ENCODE measurements at places on chromosomes 1 and 21.

DNA sequence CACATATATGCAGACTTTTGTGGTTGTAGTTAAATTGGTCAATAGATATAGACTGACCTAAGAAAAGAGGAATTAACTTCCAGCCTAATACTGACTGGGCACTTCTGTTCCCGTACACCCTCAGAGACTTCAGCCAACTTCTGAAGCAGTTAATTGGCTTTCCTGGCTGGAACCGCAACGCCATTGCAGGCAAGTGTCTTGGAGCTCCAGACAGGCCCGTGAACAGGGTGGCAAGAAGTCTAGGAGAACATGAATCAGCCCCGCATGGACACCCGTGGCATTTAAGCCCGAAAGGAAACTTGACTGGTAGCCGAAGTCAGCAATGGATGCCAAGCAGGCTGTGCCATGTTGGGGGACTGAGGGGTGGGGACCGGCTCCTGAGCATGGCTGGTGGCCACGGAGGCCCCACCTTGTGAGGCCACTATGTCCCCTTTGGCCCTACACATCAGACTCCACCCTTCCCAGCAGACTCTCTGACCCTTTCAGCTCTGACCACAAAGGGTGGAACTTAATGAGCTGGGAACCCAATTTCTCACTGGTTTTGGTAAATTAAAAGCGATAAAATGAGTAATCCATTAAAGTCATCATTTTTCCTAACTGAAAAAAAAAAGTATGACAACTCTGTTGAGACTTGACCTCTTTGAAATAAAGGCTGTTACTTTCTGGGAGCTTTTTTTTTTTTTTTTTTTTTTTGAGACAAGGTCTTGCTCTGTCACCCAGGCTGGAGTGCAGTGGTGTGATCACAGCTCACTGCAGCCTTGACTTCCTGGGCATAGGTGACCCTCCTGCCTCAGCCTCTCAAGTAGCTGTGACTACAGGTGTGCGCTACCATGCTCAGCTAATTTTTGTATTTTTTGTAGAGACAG lies 54.1 kb downstream of the RUNX1 start:
- DNase-seq: no peak

- DNase-seq: peak; percentile 5
Observed at GRCh38 chr1:212514056-212514614, 81.4 kb downstream of the NENF start.

- no peak for DNase-seq
Observed at GRCh38 chr1:83706354-83706938, 292.5 kb downstream of the TTLL7 start.

DNA sequence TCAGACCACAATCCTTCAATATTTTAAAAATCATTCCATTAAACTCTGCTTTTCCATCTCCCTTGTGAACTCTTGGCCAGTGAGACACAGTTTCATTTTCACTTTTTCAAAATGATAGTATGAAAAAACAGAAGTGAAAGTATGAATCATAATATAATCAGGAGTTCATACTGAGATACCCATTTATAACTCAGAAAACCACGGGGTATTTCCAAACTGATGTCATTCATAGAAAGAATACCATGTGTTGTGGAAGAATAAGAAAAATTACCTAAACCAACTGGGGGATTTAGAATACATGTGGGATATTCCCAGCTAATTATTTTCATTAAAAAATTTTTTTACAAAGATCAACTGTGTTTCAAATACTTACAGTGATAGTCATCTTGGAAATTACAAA lies 149.9 kb downstream of the MRPL39 start:
- no peak for DNase-seq

DNA sequence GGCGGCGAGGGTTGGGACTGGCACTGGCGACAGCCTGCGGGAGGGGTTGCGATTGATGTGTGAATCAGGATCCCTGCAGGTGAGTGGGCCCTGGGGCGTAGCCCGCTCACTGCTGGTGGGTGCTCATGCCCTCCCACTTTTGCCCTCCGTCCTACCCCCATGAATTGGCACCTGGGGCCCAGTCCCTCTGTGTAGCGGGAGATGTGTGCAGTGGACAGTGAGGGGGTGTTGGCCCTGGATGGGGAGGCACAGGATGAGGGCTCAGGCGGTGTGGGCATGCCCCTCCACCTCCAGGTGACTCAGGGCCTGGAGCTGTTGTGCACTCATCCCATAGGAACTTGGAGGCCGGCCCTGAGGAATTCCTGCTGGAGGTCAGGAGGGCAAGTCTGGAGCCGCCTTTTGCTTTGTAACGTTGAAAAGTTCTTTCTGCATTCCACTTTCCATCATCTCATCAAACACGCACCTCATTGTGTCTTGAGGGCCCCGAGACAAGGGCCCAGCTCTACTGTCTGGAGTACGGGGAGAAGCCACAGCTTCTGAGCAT lies 3.0 kb downstream of the PEAR1 start:
- no peak for DNase-seq

DNA sequence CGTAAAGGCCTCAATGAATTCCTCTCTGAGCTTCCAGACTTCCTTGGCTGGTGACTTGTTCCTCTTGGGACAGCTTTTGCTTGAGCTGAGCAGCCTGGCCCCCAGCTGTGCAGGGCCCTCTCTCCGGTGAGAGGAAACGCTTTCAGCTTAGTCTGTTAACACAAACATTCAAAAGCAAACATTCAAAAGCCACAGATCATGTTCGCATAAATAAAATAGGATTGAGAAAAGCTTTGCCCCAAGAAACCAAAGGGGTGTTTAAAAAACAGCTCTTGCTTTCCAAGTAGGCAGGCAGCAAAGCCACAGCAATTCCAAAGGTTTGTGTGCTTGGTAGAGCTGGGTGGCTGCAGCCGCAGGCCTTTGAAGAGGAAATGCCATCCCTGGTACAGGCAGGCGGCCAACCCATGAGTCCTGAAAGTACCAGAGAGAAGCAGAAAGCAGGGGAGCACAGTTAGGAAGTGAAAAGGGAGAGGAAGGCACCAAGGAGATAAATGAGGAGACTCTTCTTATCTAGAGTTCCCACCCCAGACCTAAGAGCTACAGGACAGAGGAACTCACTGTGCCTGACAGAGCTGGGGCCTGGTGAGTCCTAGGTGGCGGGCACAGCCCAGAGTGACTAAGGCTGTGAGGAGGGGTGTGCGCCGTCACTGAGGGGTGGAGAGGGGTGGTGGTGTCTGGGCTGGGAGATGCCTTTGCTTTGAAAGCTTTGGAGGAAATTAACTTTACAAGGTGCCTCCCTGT lies 48.4 kb downstream of the CCN1 start:
- DNase-seq: no peak

DNA sequence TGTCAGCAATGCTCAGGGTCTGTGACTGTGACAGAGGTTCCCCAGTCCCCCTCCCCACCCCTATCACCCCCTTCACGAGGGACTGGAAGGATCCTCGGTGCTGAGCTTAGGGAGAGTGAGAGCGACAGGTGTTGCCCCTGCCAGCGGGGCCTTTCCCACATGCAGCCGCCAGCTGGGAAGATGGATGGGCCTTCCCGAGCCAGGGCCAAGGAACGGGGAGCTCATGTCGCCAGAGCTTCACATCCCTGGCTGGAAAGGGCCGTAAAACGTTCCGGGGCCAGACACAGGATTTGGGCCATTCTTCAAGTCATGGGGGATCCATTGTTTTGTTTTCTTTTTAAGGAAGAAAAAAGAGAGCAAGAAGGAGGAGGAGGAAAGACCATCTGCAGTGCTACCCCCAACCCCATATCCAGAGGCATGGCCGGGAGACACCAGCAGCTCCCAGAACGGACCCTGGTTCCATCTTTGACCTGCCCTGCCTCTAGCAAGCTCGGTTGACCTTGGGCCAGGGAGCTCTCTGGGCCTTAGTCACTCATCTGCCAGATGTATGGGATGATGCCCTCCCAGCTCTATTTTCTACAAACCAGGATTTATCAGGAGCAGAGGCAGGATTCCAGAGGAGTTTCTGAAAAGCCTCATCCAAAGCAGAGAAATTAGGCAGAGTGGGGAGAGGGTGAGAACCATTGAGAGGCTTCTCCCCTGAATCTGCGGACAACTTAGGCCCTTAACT lies 54.1 kb downstream of the TAS1R2 start:
- no peak for DNase-seq

DNA sequence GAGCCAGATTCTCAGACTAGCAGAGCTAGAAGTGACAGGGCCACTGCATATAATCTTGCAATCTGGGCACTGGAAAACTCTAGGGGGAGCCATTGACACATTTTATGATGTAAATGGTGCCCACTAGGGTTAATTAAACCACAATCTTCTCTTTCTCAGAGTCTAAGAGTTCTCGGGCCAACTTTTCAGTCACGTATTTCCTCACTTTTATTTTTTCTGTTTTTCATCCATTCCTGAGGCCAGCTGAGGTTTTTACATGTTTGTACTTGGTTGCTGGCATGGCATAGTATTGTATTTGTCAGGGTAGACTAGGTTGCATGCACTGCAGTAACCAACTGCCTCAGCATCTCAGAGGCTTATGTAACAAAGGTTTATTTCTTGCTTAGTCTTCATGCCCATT lies 138.2 kb downstream of the ZNF326 start:
- no peak for DNase-seq

DNA sequence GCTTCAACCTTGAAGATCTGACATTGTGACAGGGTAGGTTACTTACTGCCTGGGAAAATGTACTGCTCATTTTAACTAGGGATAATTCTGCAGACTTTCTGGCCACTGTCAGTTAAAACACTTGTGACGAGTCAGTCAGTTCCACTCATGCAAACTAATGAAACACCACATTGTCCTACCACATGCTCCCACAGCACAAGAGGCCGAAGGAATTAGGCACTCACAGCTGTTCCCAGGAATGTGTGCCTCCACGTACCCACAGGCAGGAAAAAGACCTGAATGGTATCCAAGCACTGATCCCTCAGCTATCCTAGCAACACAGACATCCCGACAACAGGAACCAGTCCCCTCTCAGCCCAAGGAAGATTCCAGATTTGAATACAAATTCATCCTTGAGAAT lies 12.3 kb downstream of the BCAR3 start:
- DNase-seq: no peak

- DNase-seq: no peak
Observed at GRCh38 chr21:36194024-36194423, 37.4 kb downstream of the DOP1B start.

DNA sequence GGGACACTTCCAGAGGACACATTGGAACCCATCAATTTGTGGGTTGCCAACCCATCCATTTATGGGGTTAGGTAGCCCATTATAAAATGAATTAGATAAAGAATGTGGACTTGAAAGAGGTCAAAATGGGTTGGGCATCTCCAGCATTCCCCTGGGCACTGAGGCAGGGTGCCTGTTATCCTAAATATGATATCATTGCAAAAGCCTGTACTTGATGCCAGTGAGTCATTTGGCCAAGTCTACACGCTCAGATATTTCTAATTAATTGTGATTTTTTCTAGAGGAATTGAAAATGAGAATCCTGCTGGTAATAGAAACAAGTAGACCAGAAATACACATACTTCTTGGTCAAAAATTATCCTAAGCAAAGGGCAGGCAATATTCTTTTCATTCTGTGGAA lies 21.9 kb upstream of the NBL1 start:
- no peak for DNase-seq

- DNase-seq: no peak
Observed at GRCh38 chr1:71586030-71586429, 505.2 kb upstream of the ZRANB2 start.

DNA sequence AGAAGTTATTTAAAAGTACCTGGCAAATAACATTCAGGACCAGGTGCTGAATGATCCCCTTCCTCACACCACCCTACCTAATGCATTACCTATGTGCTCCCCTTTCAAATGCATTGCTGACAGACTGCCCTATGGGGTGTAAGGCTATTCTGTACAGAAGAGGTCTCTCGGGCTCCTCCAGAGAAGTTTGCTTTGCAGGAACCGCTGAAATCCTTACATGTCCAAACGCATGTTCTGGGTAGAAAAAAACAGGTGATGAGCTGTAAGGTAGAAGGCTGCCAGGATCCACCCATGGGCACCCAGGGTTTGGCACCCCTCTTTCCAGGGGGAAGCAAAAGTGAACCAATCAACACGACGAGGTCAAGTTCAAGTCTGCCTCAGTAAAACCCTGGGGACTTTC lies 58.3 kb upstream of the TARBP1 start:
- DNase-seq: no peak

- DNase-seq: no peak
Observed at GRCh38 chr21:42237577-42237976, 18.6 kb downstream of the ABCG1 start.

GRCh38 chr1:5388622-5389021 lies 603.6 kb downstream of the NPHP4 start:
- no peak for DNase-seq

GRCh38 chr1:100631015-100631551 lies 88.5 kb upstream of the VCAM1 start:
- no peak for DNase-seq

DNA sequence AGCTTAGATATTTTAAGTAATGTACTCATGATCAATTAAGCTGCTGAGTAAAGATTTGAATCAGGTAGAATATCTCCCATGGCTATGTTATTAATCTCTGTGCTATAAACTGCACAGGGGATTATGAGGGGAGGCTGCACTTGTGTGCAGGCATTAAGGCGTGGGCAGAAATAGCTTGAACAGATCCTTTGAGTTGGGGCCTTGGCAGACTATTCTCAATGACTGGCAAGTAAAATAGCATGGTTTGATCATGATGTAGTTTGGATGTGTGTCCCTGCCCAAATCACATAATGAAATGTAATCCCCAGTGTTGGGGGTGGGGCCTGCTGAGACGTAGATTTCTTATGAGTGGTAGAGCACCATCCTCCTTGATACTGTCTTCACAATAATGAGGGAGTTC lies 220.3 kb downstream of the PLPP3 start:
- no peak for DNase-seq

DNA sequence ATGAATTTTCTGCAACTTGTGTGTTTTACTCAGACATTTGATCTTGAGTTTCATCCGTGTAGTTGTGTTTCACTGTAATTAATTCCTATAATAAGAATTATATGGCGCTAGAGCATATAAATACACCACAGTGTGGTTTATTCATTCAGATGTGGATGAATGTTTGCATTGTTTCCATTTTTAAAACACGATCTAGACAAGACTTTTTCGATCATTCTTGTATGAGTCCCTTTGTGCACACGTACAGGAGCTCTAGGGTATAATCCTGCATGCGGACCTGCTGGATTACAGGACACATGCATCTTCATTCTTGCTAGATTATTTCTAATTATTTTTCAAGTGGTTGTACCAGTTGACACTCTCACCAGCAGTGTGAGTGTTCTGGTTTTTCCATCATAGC lies 46.8 kb upstream of the CNIH3 start:
- DNase-seq: no peak

- DNase-seq: no peak
Observed at GRCh38 chr1:178342745-178343144, 154.0 kb downstream of the CLEC20A start.

GRCh38 chr21:45556645-45557615 lies 14.7 kb upstream of the SLC19A1 start:
- DNase-seq: no peak

DNA sequence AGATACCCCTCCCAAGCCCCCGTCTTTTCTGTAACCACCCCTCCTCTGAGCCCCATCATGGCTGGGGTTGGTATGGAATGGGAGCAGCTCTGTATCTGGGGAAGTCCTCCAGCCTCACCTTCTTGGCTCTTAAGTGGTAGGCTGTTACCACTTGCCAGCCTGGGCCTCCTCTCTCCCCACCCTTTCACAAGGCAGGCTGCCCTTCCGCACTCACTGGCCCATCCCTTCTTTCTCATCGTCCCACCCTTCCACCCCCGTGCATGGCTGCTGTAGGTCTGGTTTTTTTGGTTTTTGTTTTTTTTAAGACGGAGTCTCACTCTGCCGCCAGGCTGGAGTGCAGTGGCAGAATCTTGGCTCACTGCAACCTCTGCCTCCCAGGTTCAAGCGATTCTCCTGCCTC lies 5.2 kb downstream of the CYB561D1 start:
- DNase-seq: no peak

- peak; percentile 33 for DNase-seq
Observed at GRCh38 chr1:184028854-184029623, 8.5 kb downstream of the COLGALT2 start.

GRCh38 chr1:17314491-17314971 lies 6.5 kb downstream of the PADI4 start:
- DNase-seq: no peak

Data from anterior cingulate cortex (tissue), 58 donors.